Hindlimb muscle (tissue), 1 donor: ENCODE measurements at places on chromosomes 12 and 14.
A peak's percentile ranks its signal among the peaks of the same experiment; 100 is the strongest.

GRCh38 chr12:132904718-132905328 is 17.4 kb upstream of the CHFR start:
- DNase-seq, result peak; percentile 73

DNA sequence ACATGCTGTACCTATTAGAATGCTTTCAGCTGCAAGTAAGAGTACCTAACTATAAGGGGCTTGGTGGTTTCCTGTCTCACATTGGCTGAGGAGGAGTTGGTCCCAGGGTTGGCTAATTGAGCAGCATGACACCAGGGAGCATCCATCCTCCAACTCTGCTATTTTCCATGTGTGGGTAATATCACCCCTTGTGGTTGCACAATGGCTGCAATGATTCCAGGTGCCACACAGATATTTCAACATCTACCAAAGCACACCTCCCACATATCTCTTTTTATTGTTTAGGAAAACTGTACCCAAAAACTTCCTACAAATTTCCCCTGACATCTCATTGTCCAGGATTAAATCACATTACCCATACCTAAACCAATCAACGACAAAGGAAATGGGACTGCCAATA is 118.0 kb upstream of the EEA1 start:
- DNase-seq, result no peak

- no peak for DNase-seq
These were observed 15.3 kb downstream of the VPS37B start for GRCh38 chr12:122880668-122881067.

GRCh38 chr12:28234444-28234843 is 44.2 kb downstream of the CCDC91 start:
- DNase-seq, result no peak

GRCh38 chr12:50039151-50039835 is 14.0 kb upstream of the RACGAP1 start:
- peak; percentile 63 for DNase-seq

DNA sequence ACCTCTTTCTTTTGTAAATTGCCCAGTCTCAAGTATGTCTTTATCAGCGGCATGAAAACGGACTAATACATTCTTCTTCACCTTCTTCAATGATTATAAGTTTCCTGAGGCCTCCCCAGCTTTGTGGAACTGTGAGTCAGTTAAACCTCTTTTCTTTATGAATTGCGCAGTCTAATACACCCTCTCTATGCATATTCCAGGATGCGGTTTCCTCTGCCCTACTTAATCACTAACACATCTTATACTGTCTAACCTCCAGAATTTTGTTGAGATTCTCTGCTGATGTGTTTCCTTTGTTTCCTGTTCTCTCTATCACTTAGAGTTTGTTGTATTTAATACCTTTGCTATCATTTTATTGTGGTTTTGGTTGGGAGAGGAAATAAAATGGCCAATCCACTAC is 145.4 kb downstream of the AEBP2 start:
- DNase-seq, result no peak

DNA sequence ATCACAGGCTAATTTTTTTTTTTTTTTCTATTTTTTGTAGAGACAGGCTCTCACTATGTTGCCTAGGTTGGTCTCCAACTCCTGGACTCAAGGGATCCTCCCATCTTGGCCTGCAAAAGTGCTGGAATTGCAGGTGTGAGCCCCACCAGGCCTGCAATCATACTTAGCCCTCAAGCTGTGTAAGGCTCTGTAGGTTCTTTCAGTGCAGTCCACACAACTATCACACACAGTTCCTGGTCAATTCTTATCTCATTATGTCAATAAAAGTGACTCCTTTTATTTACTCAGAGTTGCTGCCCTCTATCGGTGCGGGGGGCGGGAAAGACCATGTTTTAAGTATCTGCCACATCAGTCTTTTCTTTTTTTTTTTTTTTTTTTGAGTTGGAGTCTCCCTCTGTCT is 29.0 kb downstream of the SLC2A3 start:
- DNase-seq, result no peak

- DNase-seq, result no peak
These were observed 645 bp upstream of the KLHDC1 start for GRCh38 chr14:49692193-49692757.

DNA sequence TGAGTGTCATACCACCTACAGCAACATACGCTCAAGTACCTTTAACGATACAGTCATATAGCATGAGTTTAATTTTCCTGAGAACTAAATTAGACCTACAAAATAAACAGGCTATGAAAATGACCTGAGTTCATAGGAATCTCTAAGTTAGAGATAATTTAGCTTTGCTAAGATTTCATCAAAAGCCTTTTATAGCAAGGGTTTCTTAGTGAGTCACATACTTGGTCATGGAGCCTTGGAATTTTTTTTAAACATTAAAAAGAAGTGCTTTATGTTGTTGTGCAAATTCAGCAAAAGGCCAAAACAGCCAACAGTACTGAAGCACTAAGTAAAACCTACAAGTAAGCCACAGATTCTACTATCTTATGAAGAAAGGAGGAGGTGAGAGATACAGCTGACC is 93.6 kb upstream of the FERMT2 start:
- DNase-seq, result no peak

DNA sequence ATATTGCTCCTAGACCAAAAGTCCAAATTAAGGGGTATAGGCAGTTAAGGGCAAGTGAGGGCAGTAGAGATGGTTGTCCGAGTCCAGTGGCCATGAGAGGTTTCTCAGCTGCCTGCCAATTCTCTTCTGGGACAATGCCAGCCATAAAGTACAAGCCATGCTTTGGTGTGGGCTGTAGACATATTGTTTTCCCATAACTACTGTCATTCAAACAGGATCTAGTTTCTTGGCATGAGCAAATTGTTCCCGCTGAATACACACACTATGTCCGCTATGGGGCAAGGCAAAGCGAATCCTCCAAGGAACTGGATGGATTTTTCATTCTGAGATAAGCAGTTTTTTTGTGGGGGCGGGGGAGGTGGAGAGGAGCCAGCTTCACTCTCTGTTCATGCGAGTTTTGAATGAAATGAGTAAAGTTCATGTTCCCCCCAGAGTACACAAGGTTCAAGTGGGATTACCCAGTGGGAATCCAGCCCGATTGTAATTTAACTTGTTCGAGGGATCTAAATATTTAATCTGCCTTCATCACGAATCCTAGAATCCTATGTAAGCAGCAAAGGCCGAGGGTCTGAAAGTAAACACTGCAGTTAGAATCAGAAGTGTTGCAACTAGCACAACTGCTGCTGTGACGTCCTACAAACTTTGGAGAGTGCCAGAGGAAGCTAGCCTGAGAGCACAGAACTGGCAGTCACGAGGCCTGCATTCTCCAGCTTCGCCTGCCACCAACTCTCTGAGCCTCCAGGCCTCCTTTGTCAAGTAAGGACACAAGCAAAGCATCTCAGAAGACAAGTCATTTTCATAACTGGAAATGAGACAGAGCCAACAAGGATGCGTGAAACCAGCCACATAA is 137.0 kb downstream of the CRADD start:
- DNase-seq, result peak; percentile 45

DNA sequence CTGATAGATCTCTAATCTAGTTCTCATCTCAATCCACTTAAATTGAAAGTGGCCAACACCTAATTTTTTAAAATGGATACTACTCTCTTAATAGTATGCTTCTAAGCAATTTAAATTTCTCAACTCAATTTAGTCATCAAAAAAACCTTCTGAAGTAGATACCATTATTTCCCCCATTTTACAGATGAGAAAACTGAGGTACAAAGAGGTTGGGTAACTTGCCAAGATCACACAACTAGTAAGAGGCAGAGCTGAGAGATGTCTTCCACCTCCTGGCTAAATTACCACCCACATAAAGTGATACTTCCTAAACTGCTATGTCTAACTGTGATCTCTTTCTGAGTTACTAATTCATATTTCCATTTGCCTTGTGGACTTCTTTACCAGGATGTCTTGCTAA is 6.6 kb downstream of the EXOC5 start:
- no peak for DNase-seq

DNA sequence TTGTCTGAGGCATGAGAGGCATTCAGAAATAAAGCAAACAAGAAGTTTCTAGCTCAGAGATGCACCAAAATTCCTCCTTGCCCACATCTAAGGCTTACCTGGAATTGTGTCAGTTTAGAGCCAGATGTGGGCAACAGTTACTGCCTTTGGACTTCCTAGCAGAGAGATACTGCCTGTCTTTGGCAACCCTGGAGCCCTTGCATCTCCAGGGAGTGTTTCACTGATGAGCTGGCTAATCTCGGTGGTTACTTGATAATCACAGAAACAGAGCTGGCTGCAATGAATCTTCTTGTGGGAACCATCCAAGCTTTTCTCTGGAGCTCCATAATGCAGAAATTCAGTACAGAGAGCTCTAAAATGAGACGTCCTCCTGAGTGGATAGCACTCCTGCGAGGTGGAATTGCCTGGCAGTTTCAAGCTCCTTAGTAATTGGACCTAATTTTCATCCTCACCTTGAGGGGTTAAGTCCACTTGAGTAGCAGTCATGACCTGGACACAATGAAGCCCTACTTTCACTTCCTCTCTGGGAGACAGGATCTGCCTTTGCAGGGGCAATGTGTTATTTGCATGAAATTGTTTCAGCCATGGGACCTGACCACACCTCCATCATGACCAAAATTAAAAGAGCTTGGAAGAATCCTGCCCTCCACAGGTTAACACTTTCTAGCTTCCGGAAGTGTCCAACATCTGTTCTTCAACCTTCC is 108.8 kb upstream of the ARHGAP5 start:
- no peak for DNase-seq

GRCh38 chr12:113500782-113501311 is 29.2 kb upstream of the LHX5 start:
- DNase-seq, result no peak

DNA sequence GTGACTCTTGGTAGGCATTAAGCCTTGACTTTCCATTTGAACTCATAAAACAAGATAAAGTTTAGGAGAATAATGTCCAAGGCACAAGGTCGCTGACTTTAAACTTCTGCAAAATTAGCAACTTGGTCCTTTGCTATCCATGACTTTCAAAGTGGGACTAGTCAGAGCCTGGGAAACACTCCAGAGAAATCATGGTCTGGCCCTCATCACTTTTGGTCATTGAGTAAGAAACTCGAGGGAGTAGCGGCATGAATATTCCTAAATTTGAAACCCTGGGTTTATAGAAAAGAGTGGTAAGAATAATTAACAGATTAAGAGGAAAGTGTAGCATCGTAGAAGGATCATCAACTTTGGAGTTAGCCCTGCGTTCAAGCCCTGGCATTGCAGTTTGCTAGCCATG is 16.9 kb upstream of the APPL2 start:
- DNase-seq, result no peak

- no peak for DNase-seq
These were observed 32.0 kb upstream of the SOCS2 start for GRCh38 chr12:93540466-93540865.

- DNase-seq, result no peak
These were observed 387.8 kb downstream of the SOX5 start for GRCh38 chr12:23561364-23562345.

DNA sequence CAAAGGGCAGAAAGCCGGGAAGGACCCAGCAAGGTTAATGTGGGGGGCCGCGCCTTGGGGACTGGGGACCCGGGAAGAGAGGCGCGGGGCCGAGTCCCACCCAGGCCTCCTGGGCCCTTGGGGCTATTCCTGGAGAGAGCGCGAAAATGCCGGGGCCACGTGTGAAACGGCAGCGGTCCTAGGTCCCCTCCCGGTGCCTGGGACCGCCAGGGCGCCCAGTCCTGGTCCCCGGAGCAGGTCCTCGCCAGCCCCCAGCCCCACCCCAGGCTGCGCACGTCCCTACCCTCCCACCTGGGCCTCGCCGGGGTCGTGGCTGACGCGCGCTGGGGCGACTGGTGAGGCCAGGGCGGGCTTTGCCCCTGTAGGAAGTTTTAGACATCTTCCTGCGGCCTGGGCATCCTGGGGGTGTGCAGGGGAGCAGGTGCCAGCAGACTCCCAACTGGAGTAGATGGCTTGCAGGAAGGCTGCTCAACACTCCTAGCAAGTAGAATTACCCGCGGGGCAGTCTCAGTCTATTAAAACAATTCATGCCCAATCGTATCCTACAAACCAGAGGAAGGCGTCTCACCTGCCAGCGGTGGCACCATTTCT is 708 bp downstream of the FAR2 start:
- DNase-seq, result no peak

- DNase-seq, result no peak
These were observed 210.9 kb downstream of the ERC1 start for GRCh38 chr12:1201886-1202285.

DNA sequence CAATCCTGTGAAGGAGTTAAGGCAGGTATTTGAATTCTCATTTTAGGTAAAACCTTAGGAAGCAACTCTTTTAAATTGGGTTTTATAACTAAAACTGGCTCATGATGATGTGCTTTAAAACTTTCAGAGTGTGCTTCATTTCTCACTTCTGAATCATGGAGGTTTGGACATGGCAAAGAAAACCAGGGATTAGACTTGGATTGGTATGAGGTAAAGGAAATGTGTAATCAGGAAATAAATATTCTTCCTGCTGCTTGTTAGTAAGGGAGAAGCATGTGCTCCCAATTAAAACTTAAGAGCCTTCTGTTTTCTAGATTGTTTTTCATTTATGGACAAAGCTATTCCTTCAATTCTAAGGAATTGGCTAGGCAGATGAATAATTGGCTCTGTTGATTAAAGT is 57.4 kb downstream of the FBXO33 start:
- DNase-seq, result no peak

DNA sequence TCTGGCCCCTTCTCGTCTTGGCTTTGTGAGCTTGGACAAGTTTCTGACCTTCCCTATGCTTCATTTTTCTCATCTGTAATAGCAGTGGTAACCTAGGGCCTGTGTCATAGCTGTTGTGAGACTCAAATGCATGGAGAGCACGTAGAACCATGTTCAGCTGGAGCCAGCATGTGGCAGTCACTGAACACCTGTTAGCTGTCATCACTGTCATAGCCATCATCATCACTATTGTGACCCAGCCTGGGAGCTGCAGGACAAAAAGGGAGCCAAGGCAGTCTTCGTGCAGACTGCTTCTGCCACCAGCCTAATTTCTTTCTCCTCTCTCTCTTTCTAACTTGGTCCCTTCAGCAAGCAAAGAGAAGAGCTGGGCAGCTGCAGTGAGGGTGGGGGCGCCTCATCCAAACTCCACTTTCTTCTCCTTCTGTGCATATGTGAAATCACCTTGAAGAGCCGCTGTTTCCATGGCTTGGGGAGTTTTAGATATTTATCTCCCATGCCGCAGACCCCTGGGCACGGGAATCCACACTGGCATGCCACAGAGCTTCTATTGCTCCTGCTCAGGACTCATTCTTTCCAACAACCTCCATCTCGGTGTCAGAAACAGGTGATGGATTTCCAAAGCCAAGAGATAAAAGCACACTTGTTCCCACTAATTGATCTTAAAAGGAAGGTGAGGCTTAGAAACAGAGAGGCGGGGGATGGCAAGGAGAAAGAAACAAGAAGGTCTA is 87.0 kb downstream of the SRRM4 start:
- no peak for DNase-seq
